WERI-Rb-1 (cell line): ENCODE measurements at places on chromosomes 1 and 21.

DNA sequence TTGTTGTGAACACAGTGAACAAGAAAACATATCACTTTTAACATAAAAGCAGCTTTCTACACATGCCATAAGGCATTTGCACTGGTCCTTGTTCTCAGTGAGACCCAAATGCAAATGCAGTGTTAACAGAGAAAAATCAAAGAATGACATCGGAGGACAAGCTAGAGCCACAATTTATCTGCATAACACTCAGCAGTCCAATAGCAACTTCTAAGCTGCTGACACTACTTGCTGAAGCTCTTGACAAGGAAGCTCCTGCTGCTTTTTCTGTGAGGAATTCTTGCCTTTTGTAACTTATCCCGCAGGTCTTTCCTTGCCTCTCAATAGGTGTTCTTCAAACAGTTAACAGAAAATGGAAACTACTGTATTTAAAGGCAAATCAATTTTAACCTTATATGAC, 34.7 kb downstream of the USH2A start:
- DNase-seq: no peak

GRCh38 chr21:36589352-36589971, 109.5 kb upstream of the SIM2 start:
- DNase-seq: peak; percentile 71

- no peak for DNase-seq
Measured at GRCh38 chr1:221227872-221228337, 348.7 kb downstream of the HLX start.

DNA sequence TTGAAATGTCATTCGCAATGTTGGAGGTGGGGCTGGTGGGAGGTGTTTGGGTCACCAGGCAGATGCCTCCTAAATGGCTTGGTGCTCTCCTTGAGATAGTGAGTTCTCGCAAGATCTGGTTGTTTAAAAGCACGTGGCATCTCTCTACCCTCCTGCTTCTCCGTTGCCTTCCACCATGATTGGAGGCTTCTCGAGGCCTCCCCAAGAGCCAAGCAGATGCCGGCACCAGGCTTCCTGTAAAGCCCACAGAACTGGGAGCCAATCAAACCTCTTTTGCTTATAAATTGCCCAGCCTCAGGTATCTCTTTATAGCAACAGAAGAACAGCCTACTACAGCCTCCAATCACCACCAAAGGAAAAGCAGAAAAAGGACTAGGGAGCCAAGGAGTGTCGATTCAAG, 80.5 kb downstream of the PDE9A start:
- DNase-seq: no peak

- no peak for DNase-seq
Measured at GRCh38 chr21:37028570-37028969, 22.1 kb downstream of the RIPPLY3 start.

GRCh38 chr1:152179566-152179965, 20.5 kb upstream of the RPTN start:
- DNase-seq: no peak

- DNase-seq: no peak
Measured at GRCh38 chr1:55388960-55389359, 173.8 kb upstream of the USP24 start.
